GM06990 (cell line): ENCODE measurements at places on chromosomes 6 and 20.

GRCh38 chr20:57108742-57109570, 157.5 kb downstream of the BMP7 start:
- DNase-seq = no peak

DNA sequence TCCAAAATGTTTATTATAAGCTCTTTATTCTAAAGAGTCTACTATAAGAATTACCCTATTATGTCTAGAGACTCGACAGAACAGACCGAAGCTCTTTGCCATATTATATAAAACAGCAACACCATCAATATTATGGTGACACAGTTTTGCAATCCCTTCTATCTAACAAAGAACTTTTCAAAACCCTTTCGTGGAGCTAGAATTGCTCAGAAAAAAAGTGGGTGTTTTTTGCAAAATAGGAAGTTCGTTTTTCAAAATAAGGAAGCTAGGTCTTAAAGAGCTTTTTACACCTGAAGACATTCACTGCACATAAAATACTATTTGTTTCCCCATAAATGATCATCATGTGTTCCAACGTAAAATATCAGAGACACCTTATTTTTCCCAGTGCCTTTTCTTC, 240.0 kb downstream of the FOXC1 start:
- DNase-seq = no peak

DNA sequence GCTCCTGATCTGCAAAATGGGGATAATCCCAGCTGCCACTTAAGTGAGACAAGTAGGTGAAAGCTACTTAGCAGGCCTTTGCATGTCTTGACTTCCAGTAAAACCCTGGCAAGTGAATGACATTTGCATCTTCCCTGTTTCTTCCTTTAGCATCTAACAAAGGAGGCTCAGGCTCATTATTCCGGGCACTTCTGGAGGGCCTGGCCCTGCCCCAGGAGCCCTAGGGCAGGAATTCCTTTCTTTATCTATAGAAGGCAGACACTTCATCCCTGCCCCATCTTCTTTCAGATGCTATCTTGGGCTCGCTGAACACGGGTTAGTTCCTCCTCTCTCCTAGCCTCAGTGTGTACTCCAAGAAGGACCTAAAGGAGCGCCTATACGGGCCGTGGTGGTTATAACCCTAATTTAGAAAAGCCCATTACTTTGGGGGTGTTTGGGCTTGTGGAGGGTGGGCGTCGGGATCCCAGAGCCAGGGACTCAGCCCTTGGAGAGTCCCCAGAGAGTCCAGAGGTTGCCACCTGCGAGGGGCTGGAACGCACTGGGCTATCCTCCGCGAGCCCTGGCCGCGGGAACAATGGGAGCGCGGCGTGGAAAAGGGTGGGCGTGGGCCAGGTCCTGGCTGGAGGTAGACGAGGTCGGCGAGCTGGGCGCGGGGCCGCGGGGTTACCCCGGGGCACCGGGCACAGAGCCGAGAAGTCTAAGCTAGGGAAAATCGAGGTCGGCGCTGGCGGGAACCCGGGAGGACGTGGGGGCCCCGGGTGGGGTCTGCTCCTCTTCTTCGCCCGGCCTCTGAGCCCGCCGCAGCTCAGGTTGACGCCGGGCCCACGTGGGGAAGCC, 62.8 kb upstream of the EPB41L1 start:
- DNase-seq = no peak

GRCh38 chr20:63102721-63103375, 96.1 kb upstream of the BHLHE23 start:
- peak; percentile 57 for DNase-seq

GRCh38 chr20:25223765-25224720, 23.8 kb upstream of the PYGB start:
- no peak for DNase-seq

DNA sequence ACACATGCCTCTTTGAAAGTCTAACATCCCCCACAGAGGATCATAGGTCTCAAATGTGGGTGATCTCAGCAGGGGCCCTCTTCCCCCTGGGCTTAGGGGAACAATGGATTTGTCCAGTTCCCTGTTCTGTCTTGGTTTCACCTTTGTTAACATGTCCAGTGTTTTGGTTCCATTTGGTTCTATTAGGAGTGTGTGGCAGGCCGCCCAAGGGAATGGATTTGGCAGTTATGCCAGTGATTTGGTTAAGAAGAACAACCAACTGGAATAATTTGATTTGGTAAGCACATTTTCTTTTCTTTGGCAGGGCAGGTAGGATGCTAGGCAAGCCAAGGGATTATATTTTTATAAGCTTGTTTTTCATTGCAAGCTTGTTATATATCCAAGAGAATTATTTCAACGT, 28.5 kb upstream of the ENPP1 start:
- DNase-seq = no peak

GRCh38 chr6:167565388-167565787, 240.5 kb downstream of the TTLL2 start:
- DNase-seq = no peak

DNA sequence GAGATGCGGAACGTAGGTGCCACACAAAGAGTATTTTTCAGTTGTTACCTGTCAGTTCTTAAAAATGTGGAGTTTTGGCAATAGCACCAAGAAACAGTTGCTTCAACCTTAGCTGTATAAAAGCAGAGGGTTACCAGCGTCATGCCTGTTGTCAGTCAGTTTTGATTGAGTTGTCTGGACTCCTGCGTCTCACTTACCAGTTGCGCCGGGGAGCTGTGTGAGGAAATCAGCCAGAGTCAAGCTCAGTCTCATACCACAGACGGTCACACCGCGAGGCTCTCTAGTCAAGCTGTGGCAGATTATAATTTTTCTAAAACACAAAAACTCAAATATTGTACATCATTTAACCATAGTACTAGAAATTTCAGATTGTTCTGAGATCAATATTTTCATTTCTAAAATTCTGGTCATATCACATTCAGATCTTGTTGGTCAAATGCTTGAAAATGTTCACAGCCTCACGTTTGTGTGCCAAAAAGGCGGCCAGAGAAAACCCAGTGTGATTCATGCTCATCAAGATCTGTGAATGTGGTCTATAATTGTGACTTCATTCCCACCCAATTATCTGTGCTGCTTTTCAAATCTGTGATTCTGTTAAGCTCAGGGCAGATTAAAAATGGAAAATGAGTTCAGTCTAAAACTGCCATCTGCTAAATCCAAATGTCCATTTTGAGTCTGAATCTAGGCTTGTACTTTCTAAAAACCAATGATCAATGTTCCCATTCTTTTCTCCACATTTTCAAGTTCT, 37.5 kb downstream of the SASH1 start:
- no peak for DNase-seq

GRCh38 chr6:89048985-89049384, 31.6 kb upstream of the PNRC1 start:
- DNase-seq = no peak

- no peak for DNase-seq
Observed at GRCh38 chr6:135955099-135955498, 103.6 kb downstream of the PDE7B start.

DNA sequence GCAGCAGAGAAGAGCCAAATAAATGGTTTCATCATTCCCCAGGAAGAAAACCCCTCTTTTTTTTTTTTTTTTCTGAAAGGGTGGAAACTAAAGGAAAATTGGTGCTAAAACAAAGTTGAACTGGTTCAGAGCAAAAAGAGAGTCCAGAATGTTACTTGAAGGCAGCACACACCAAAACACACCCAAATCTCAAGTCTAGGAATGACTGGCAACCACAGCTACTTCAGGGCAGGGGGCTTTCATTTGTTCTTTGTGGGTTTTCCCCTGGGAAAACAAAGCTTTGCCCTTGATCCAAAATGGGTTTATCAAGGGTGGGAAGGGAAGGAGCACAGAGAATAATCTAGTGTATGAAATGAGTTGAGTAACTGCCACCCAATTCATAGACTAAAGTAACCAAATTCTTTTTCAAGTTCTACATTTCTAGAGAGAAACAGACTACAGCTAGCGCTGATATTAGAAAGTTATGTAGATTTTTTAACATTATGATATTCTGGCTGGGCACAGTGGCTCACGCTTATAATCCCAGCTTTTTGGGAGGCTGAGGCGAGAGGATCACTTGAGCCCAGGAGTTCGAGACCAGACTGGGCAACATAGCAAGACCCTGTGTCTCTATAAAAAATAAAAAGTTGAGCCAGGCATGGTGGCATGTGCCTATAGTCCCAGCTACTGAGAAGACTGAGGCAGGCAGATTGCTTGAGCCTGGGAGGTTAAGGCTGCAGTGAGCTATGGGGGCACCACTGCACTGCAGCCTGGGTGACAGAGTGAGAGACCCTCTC, 119.8 kb downstream of the NFATC2 start:
- no peak for DNase-seq

- DNase-seq = no peak
Observed at GRCh38 chr6:155256122-155256795, 7.6 kb upstream of the CLDN20 start.

DNA sequence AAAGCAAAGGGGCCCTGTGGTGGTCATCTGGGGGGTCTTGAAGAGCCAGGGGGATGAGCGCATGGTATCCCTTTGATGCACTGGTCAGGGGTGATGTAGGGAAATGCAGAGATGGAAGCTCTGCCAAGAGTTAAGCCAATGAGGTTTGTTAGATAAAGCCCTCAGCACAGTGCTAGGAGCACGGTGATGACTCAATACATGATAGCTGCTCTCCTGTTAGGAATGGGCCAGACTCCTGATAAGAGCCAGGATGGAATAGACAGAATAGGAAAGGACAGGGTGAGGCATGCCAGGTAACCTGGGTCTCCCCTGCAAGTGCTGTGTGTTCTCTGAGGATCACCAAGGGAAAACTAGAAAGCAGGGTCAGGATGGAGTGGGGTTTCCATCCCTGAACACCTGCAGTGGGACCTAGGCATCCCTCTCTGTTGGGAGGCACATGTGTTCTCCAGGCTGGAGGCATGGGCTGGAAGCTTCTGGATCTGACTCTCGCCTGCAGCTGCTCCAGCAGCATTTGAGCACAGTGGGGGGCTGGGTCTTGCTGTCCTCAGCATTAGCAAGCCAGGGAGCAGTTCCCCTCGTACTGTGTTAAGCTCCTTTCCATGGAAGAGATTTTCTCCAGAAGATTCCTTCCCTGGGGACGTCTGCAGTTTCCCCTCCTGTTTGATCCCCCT, 71.8 kb upstream of the TIAM2 start:
- no peak for DNase-seq

DNA sequence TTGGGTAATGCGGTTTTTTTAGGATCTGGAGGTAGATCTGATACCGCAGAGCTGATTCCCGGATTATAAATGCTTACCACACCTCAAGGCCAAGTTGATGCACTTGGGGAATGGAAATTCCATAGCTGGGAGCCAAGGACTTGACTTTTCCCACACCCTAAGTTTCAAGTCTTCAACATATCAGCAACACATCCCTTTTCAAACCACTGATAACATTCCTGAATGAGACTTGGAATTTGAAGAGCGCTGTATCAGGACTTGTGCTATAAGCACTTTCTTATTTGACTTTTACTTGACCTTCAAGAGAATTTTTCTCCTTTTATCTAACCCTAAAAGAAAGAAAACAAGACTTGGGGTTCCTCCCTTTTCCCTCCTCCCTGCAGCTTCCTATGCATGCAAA, 90.6 kb upstream of the NAA20 start:
- no peak for DNase-seq

DNA sequence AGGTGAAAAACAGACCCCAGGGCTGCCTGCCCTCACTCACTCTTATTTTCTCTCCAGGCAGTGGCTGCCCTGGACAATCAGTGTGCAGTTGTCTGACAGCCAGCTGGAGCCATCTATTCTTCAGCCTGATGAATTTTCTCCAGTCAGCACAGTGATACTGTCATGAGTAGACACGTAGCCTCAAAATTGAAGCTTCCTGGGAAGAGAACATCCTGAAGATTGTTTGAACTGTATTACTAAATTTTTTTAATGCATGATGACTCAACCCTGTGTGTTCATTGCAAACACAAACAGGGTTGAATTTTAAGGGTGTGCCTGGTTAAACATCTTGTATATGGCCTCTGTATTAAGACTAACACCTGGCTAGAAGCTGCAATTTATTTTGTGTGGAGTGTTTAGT, 49.8 kb upstream of the STXBP5 start:
- no peak for DNase-seq

- no peak for DNase-seq
Observed at GRCh38 chr6:54198134-54198533, 86.9 kb downstream of the MLIP start.

- DNase-seq = no peak
Observed at GRCh38 chr6:92428448-92428847, 990.9 kb downstream of the EPHA7 start.

DNA sequence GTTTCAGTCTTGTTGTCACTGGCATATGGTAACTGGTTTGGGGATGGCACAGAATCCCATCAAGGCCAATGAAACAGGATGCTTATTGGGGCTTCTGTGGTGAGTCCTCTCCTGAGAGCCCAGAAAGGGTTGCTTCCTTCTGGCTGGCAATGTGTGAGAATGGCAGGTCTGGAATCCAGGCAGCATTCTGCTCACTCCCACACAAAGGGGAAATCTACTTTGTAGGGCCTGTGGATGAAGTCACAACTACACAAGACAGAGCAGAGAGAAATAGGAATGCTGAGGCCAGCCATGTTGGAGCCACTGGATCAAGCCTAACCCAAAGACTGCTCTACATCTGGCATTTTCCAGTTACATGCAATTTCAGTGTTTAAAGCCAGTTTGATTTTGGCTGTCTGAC, 15.7 kb downstream of the PLAGL2 start:
- no peak for DNase-seq

- DNase-seq = no peak
Observed at GRCh38 chr20:56724241-56724757, 95.2 kb downstream of the TFAP2C start.

GRCh38 chr6:159180001-159180400, 10.8 kb downstream of the FNDC1 start:
- no peak for DNase-seq

DNA sequence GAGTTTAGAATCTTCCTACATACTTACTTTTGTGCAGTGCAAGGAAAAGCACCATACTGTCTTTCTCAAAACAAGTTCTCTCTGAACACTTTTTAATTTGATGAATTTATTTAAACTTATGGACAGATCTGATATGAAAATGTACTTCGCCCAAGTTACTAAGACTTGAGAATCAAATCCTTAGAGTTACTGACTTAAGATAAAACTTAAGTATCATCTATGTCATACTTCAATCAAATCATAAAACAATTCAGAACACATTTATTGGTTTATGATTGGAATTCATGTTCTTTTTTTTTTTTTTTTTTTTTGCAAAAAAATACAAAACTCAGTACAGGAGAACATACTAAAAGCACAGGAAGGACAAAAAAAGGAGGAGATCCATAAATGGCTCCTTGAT, 77.7 kb downstream of the MBOAT1 start:
- DNase-seq = no peak

- no peak for DNase-seq
Observed at GRCh38 chr6:99822741-99823512, 171.1 kb downstream of the MCHR2 start.

DNA sequence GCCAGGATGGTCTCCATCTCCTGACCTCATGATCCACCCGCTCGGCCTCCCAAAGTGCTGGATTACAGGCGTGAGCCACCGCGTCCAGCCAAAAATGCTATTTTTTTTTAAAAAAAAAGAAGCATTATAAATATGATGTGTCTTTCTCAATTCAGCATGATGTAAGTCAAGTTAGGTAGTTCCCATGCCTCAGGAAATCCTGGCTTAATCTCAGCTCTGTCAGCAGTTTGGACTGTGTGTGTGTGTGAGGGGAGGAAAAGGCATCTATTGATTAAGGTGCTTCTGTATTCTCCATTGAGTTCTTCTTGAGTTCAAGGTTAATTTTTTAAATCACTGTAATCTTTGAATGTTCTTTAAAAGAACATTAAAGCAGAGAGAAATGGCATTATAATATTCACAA, 51.5 kb downstream of the GMDS start:
- DNase-seq = no peak

GRCh38 chr20:11958855-11959254, 41.2 kb downstream of the BTBD3 start:
- no peak for DNase-seq
